ENCODE measurements at places on chromosomes 12 and 14. TPM values are rescaled to one million over a fixed set of nuclear protein-coding genes. Genes with fewer than 3 reads are reported as not detected.

- no peak for ATAC-seq
Observed at GRCh38 chr12:102542816-102543440, 62.6 kb upstream of the IGF1 start.

DNA sequence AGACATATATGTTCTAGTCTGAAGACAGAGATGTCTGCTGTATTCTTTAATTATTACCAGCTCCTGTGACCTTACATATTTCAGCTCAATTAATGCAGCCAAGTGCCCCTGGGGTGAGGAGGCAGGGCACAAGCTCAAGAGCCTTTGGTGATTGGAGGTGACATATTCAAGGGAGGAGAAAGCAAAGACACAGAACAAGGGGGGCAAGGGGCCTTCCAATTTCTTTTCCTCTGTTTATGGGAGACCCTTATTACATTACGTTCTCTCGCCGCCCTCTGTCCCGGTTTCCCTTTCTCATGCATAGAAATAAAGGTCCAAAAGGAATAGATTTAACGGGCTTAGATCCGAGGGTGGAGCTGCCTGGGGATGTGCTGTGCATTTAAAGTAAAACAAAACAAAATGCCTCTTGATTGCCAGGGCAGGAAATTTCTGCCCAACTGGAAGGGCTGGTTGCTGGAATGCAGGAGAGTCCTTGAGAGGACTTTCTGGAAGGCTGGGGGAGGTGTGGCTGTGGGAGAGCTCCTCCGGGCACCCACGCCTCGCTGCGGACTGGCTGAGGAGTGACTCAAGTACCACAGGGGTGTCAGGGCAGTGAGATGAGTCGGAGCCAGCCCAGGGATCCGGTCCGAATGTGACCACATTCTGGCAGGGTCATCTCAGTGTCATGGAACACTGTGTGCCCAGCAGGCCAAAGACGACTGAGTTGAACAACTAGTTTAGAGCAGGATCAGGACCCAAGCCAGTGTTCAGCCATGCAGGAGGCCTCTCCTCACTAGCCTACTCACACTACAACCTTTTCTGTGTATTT, 32.1 kb upstream of the GSG1 start:
- ATAC-seq, result peak; percentile 98

DNA sequence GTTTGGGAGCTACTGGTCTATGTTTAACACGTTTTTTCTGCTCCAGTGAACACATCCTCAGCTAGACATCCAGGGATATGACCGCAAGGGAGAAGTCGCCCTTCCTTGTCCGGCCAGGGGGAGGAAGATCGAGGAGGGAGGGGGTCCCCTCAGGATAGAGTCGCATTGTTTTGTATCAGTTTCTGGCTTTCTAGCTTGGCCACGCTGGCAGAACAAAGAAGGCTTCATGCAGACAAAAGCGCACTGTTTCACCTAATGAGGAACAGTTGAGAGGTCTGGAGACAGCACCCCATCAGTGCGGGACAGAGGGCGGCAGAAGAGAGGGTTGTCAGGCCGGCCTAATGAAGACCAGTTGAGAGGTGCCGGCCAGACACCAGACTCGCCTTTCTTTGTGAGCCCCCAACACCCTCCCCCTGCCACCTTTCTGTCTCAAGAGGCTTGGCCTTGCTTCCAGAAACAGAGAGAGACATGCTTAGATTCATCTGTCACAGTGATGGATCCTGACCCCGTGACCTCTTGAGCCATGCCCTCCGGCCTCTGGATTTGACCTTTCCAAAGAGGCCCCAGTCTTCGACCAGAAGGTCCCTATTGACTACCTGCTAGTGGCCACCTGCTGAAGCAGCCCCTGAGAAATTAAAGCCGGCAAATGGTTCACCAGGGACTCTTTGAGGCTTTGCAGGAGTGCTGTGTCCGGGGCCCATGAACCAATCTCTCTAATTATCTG, 254.7 kb upstream of the TBX3 start:
- ATAC-seq, result no peak

GRCh38 chr14:30507209-30507608, 51.7 kb upstream of the G2E3 start:
- no peak for ATAC-seq

DNA sequence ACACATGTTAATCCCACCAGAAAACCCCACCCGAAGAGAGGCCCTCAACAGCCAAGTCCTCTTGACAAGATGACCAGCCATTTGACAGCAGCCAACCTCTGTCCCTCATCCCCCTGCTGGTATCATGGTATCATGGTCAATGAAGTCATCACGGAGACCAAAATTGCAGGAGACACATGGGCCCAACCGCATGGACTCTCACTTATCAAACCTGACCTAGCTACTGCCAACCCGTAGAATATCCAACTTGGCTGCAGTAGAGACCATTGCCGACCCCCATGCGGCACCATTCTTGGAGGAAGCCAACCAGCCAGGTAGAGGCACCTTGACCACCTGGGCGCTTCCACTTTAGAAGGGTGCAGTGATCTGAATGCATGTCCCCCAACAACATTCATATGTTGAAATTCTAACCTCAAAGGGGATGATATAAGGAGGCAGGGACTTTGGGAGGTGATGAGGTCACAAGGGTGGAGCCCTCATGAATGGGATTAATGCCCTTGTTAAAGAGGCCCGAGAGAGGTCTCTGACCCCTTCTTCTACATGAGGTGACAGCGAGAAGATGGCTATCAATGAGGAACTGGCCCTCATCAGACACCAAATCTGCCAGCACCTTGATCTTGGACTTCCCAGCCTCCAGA, 33.3 kb downstream of the DIO3 start:
- ATAC-seq, result no peak

DNA sequence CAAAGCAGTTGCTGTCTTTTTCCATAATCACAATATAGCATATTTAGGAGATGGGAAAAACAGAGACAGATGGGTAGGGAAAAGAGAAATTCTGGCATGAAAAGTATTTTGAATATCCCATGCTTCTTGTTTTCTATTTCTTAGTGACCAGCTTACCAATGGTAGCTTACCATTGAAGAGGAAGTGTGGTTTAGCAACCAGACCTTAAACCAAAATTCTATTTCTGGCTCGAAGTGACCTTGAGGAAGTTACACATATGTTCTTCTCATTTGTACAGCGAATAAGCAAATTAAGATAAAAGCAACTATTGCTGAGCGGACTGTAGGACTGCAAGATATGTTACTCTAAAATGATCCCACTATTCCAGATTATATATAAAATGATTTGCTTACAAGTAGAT, 82.9 kb downstream of the FGD4 start:
- ATAC-seq, result no peak

DNA sequence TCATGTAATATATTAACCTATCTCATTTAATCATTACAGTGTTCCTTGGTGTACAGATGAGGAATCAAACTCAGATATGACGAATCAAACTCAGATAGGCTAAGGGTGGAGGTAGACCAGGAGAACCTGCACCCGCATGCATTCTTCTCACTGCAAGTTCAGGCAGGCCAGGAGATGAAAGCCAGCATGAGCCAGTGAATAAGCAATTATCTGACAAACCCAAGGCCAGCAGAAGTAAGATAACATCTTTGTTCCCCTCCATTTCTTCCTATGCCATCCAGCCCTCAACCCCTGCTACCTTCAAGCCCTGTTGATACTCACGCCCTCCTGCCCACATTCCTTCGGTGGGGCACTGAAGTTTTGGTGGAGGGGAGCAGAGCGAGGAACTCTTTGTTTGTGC, 152.2 kb downstream of the ETV6 start:
- peak; percentile 83 for ATAC-seq

- no peak for ATAC-seq
Observed at GRCh38 chr14:75811872-75812499, 150.9 kb downstream of the TTLL5 start.

GRCh38 chr14:22226381-22226780, 362.6 kb downstream of the DAD1 start:
- ATAC-seq, result peak; percentile 44

GRCh38 chr12:19298836-19299605, 140.3 kb upstream of the AEBP2 start:
- peak; percentile 80 for ATAC-seq

GRCh38 chr14:100224229-100224866, 14.6 kb upstream of the YY1 start:
- no peak for ATAC-seq

DNA sequence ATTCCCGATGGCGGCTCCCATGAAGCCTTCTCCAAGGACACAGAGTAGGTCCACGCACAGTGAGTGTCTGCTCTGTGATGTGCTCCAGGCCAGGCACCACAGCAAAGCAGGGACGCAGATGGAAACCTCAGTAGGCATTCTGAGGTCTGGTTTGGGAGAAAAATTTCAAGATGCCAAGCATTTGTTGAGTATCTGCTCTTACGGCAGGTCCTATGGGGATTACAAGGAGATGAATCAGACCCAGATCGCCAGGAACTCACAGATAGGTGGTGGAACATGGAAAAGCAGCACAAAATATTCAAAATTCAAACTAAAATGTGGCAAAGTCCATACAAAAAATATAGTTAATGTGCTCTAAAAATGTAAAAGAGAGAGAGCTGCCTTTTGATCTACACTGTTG, 684.9 kb upstream of the TMEM132C start:
- no peak for ATAC-seq

DNA sequence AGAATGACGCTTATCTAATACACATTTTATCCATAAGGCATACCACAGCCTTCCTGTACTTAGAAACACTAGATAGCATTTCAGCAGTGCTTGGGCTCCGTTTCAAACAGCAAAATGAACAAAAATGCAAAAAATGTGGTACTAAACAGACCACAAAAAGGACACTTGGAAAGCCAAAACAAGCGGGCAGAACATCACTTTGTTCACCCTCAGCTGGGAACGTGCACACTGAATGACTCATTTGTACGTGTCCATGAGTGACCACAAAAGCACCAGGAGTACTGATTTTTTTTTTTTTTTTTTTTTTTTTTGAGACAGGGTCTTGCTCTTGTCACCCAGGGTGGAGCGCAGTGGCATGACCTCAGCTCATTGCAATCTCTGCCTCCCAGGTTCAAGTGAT, 8.9 kb upstream of the FOXN3 start:
- ATAC-seq, result no peak

DNA sequence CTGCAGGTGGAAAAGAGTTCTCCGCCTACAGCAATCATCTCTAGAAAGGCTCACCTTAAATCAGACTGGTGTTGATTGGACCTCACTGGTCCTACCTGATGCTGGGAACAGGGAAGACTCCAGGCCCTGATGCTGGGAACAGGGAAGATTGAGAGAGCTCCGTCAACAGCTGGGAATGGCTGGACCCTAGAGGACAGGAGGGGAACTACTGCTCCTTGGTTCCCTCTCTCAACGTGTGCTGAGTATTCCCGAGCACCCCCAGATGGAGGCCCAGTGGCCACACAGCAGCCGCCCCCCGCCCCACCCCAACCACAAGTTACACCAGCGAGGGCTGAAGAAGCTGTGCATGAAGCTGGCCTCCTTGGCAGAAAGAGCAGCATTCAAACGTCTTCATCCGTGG, 240.3 kb downstream of the SLC15A4 start:
- ATAC-seq, result no peak

CDCA3 gene
- total RNA-seq, result 13.9 TPM

SMIM41 gene
- total RNA-seq, result not detected

DNAJC22 gene
- 0.16 TPM for total RNA-seq

KRT80 gene
- 17.9 TPM for total RNA-seq

MYRFL gene
- total RNA-seq, result not detected

CRIP2 gene
- 51.5 TPM for total RNA-seq

TUNAR gene
- total RNA-seq, result not detected
